ENCODE measurements at places on chromosomes 2 and 18. TPM values are rescaled to one million over a fixed set of nuclear protein-coding genes. Genes with fewer than 3 reads are reported as not detected.

- no peak for DNase-seq
Measured at GRCh38 chr2:35938838-35939237, 416.7 kb upstream of the CRIM1 start.

Gene DNPEP
- total RNA-seq, result 130 TPM

- DNase-seq, result no peak
Measured at GRCh38 chr2:159711562-159712142, 654 bp upstream of the MARCHF7 start.

- DNase-seq, result no peak
Measured at GRCh38 chr2:10574911-10575310, 114.9 kb downstream of the NOL10 start.

DNA sequence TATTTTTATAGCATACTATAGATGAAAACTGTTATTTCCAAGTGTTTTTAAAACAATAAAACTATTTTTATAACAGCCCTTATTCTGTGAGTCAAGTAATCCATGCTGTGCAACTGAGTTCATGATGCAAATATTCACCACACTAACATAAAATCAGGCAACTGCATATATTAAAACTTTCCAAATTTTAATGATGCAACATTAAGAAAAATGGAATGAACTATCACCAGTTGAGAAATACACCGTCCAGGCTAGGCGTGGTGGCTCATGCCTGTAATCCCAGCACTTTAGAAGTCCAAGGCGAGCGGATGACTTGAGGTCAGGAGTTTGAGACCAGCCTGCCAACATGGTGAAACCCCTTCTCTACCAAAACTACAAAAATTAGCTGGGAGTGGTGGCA, 114.5 kb downstream of the CDH2 start:
- no peak for DNase-seq

Data from left colon (tissue), 2 donors.